ENCODE measurements at places on chromosomes 5 and 9.

DNA sequence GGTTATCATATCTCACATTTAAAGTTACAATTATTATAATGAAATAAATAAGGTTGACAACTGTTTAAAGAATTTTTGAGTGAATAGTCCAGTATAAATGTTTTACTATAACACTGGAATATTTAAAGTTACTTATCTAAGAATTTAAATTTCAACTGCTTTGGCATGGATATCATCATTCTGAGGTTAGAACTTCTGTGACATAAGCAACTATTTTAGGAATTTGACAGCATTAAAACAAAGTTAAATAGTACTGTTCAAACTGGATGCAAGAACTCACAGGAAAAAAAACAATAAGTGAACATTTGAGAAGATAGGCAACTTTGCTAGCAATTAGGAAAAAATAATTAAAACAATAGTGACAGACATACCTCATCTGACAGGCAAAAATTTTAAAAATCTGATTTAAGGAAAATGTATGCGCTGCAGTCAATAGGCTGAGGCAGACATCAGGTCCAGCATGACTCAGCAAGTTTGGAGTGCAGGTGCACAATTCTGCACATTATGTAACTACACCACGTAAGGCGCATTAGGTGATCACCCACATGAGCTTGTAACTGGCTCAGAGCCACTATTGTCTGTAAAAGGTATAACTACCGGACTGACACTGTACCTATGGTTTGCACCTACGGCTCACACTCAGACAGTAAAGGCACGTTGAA, 180.6 kb downstream of the PDE4D start:
- DNase-seq = no peak

- no peak for DNase-seq
Measured at GRCh38 chr9:98500337-98500919, 208.3 kb downstream of the GABBR2 start.

DNA sequence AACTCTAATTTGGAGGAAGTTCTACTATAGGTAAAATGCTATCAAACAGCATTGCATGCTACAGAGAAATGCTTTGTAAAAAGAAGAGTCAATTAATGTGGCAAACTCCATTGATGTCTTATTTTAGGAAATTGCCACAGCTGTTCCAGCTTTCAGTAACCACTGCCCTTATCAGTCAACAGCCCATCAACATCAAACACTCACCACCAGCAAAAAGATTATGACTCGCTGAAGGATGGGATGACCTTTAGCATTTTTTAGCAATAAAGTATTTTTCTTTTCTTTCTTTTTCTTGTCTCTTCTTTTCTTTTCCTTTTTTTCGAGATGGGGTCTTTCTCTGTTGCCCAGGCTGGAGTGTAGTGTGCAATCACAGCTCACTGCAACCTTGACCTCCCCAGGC, 26.0 kb downstream of the CRHBP start:
- no peak for DNase-seq

- DNase-seq = no peak
Measured at GRCh38 chr5:118882666-118883065, 105.7 kb downstream of the DTWD2 start.

DNA sequence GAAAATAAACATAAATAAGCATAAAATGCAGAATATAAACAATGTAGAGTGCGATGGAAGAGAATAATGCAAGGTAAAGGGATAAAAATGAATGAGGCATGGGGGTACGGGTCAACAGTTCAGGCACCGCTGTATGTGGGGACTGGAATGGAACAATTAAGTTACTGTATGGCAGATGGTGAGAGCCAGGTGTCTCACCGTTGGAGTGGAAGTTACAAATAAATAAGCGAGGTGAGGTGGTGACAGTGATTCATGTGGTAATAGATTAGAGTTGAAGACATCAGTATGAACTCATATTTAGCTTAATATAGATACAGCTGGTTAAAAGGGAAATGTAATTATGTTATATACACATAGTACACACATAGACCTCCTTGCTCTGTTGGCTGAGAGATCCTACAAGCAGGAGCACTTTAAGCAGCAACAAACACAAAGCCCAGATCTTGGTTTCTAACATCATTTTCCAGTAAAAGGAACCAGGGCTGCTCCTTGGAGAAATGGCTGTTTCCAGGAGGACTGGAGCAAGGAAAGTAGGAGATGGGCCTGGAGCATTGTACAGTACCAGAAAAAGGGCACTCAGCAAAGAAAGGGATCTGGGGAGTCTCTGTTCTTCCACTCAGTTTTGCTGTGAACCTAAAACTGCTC, 2.4 kb upstream of the OMD start:
- no peak for DNase-seq

DNA sequence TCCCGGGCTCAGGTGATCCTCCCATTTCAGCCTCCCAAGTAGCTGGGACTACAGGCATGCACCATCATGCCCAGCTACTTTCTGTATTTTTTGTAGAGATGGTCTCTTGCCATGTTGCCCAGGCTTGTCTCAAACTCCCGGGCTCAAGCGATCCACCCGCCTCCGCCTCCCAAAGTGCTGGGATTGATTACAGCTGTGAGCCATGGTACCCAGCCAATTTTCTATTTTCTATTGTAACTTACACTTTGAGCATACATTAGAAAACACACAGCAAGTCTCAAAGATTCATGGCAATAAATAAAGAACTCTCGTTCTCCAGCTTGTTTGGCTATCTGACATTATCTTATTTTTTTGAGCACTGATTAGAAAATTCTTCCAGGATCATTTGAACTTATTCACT, 228.7 kb downstream of the ADAMTS6 start:
- no peak for DNase-seq

- no peak for DNase-seq
Measured at GRCh38 chr5:173968154-173968797, 20.7 kb upstream of the C5orf47 start.

DNA sequence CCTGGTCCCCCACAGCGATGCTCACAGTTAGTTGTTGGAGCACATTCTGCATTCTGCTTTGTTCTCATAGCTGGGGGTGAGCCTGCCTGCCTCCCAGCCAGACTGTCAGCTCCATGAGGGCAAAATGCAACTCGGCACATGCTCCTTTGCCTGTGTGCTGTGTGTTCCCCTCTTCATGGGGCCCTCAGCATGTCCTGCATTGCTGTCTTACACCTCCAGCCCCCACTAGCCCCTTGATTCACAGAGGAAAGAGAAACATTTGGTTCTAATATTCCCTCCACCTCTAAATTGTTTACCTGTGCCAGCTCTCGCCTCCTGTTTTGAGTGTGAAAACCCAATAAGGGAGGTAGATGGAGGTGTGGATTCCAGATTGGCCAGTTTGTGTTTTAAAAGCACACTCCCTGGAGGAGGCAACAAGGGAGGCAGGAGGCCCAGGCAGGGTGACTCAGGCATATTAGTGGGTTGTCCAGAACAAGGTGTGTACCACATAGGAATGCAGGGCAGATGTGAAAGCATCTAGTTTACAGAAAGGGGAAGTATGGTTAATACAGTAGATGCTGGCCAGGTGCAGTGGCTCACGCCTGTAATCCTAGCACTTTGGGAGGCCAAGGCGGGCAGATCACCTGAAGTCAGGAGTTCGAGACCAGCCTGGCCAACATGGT, 224.6 kb downstream of the AGTPBP1 start:
- no peak for DNase-seq

GRCh38 chr9:136584934-136585333, 39.1 kb upstream of the NOTCH1 start:
- no peak for DNase-seq

- no peak for DNase-seq
Measured at GRCh38 chr9:129596541-129597331, 24.2 kb downstream of the C9orf50 start.

GRCh38 chr9:136044971-136045594, 50.0 kb downstream of the NACC2 start:
- no peak for DNase-seq

DNA sequence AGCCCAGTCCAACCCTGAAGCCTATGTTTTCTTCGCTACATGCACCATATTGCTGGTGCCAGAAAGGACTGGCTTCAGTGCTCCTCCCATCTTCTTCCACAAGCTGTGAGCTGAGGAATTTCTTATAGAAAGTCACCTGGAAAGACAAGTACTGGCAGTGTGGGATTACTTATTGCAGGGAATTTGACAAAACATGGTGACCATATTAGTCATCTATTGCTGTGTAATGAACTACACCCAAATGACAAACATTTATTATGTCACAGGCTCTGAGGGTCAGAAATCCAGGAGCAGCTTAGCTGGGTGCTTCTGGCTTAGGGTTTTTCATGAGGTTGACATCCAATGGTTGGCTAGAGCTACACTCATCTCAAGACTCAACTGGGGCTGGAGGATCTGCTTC, 75.5 kb downstream of the ENTREP1 start:
- DNase-seq = no peak

DNA sequence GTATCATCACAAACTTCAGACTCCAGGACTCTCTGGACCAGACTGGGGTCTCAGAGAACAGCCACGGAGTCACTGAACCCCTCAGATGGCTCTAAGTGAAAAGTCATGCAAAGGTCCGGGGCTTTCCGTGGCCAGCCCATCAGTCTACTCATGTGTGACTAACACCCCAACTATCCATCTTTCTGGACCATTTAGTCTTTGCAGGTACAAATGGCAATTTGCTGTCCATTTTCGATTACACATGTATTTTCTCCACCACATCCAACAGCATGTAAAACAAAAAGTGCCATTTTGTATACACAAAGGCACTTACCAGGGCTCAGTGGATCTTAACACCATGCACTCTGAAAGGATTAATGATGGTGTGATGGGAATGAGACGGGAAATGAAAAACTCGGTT, 387.7 kb downstream of the BNC2 start:
- DNase-seq = no peak

DNA sequence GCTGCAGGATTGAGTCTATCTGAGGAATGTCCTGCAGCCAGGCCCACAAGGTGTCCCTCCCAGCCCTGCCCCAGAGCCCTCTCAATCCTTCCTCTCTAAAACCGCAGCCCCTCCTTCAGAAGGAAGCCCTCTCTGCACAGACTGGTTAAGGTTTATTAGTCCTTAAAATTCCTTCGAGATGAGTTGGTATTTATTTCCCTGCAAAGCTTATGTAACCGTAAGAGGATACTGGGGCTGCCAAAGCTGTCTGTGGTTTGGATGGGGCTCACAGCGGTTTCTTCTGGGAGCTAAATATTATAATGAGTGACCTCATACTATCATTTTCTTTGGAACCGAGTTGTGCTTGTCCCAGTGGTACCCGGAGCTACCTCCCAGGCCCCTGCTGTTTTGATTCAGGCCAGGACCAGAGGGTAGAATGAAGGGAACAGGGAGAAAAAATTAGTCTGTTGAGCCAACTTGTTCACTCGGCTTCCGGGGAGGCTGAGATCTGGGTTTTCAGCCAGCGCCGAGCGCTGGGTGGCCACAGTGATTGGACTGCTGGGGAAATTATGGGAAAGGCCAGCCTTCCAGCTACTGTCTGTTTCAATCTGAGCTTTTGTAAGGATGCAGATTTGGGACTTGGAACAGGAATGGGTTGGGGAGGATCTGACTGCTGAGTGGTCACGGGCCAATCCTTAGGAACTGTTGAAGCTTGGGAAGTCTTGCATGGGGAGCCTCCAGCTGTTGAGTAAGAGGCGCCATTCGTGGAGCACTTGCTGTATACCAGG, 107.5 kb downstream of the NDFIP1 start:
- peak; percentile 21 for DNase-seq

GRCh38 chr5:2371419-2371710, 380.1 kb downstream of the IRX2 start:
- DNase-seq = no peak

GRCh38 chr5:9230355-9230754, 315.5 kb downstream of the SEMA5A start:
- DNase-seq = no peak

- no peak for DNase-seq
Measured at GRCh38 chr5:97658116-97658900, 475.3 kb upstream of the RIOK2 start.

DNA sequence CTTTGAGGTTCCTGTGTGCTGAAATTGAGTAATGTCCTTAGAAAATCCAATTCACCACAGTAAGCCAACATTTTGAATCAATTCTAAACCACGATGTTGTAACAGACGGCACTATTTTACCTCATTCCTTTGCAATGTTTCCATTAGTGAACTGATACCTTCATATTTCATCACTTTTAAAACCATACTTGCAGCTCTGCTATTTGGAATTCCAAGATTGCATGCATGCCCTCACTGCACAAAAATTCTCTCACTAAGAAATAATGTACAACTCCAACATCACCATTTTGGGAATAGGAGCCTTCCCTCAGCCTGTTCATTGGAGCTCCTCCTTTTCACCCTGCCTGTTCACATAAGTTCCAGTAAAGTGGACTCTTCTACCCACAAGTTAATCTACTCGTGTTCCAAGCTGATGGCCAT, 74.8 kb upstream of the TGFBR1 start:
- no peak for DNase-seq

DNA sequence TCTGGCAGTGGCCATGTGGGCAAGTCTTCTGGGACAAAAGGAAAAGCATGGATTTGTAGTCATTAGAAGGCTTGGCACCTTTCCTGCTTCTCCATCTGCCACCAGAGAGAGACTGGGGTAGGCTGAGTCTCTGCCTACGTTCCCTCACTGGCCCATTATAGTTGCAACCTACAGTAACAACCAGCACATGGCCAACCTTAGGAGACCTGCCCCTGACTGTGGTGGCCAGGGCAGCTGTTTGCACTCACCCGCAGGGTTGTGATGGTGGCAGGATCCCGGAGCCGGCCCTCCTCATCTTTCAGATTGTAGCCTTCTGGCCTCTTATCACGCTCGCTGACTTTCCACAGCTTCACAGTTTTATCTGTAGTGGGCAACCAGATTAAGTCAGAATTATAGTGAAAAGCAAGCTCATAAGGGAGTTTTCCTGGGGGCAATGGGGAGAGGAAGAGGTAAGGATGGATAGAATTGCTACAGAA, 174.9 kb upstream of the GPR151 start:
- no peak for DNase-seq

GRCh38 chr5:148853868-148854267, 27.5 kb downstream of the ADRB2 start:
- DNase-seq = no peak

- DNase-seq = no peak
Measured at GRCh38 chr5:37859805-37860204, 20.0 kb upstream of the GDNF start.

DNA sequence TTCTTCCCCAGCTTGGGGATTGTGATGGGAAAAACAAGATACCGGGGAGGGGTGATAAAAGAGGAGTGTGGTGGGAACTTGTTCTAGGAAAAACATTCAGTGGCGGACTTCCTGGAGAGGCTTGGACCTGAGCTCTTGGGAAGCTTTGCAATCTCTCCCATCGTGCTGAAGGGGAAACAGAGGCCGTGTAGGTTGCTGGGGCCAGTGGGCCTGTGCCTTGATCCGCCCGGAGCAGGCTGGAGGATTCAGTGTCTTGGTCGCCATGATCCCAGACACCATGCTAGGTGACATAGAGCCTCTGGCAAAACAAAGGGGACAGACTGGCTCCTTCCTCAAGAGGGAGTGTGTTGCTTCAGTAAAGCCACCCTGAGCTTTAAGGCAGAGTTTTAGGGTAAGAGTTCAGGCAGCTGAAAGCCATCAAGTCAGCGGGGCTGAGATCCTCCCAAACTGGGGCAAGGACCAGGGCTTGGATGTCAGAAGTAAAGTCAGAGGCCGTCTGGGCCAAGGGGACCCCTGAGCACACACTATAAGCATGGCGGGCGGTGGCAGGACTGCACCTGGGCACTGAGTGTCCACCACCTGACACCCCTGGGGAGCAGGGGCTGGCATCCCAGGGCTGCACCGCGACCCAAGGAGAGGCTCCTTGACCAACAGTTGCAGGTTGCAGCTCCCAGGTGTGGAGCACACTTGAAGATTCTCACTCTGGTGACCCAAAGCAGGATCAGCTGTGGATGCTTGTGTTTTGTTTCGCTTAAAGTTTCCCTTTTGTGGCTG, 44.7 kb downstream of the TRIP13 start:
- no peak for DNase-seq
